ENCODE measurements at places on chromosomes 7 and 10.
A peak's percentile ranks its signal among the peaks of the same experiment; 100 is the strongest.

DNA sequence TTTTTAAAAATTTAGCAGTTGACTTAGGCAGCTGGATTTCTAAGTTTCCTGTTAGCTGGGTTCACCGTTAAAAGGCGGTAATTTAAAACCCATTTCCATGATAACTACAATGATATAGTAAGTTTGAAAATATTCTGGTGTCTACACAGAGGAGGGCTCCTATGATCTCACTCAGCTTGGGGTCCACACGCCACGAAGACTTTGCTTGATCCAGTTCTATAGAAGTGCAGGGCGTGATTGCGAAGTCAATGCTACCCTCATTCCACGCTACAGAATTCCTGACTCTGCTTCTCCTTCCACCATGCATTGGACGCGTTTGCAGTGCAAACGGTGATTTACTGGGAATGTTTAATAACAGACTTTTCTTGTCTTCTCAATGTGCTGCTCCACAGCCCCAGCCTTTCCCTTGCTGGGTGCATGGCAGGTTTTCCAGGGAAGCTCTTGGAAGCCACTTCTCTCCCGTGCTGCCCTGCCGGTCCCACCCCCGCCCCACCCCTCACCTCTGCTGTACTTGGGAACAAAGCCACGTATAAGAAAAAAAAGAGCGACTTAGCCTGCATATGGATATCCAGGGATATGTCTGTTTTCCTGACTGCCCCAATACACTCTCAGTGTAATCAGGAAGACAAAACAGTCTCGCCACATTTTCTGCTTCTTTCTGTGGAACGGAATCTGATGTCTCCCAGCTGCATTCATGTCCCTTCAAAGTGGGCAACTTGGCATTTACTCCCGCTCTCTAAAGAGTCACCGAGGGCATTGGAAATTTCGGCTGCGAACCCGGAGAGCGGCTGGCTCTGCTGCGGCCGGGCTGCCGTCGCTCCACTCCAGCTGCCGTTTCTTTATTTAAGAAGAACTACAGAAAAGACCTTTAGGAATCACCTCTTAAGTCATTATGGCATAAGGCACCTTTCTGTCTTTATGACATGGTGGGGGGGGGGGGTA, 434.4 kb upstream of the MGMT start:
- no peak for ATAC-seq

DNA sequence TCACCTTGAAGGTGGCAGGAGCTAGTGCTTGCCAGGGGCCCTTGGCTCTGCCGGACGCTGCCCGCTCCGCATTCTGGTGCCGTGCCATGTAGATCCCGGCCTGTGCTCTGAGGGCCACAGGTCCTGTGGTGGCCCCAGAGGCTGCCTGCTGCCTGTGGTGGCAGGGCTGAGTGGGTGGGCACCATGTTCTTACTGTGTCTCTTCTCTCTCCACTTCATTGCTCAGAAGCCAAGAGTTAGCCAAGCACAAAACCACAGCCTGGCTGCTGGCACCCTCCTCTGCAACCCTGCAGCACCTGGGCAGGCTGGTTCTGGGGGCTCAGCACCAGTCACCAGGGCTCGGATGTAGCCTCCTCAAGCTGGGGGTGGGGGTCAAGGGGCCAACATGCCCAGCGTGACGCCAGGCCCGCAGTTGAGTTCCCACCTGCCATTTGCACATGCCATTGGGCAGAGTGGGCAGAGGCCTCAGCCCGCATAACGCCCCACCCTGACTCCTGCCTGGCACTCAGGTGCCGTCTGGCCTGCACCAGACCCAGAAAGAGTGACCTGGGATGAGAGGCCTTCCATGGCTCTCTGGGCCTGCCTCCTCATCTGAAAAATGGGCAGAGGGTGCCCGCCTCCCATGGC, 16.3 kb downstream of the ZMIZ1 start:
- no peak for ATAC-seq

- ATAC-seq: no peak
These were observed 32.2 kb upstream of the NAMPT start for GRCh38 chr7:106316947-106317346.

DNA sequence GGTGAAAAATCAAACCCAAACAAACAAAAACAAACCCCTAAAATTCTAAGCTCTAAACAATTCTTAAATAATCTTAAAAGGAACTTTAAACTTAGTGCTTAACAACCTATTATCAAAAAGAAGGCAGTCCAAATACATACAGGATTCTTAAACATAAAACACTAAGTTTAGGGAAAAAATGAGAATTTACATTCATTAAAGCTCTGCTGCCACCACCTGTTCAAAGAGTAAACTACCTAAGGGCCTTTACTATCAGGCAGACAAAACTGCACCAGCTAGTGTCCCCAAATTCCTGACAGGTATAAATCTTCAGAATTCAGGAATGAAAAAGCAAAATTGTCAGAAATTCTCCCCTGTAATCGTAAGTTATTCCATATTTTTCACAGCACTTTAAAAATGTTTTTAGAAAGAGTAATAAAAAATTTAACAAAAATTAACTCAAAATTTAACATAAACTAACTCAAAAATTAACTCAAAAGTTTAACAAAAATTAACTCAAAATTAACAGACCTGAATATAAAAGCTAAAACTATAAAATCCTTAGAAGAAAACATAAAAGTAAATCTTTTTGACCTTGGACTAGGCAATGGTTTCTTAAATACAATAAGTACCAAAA, 55.1 kb downstream of the PDZD8 start:
- ATAC-seq: peak; percentile 76

DNA sequence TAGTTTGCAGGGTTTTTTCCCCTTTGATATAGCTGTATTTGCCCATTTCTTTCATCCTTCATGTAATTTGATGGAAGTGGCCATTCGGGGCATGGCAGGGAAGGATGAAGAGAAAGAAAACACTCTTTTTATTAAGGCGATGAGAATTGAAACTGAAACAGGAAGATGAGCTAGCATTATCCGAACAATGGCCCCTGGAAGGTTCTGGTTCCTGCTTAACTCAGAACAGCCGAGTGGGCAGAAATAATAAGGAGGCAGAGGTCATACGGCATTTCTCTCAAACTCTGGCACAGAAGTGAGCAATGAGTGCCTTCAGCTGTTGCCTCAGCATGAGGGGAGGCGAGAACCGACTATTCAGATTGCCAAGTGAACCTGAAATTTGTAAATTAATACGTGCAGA, 113.2 kb upstream of the MYO3A start:
- no peak for ATAC-seq

- no peak for ATAC-seq
These were observed 192.1 kb upstream of the PDE1C start for GRCh38 chr7:32262315-32262714.

DNA sequence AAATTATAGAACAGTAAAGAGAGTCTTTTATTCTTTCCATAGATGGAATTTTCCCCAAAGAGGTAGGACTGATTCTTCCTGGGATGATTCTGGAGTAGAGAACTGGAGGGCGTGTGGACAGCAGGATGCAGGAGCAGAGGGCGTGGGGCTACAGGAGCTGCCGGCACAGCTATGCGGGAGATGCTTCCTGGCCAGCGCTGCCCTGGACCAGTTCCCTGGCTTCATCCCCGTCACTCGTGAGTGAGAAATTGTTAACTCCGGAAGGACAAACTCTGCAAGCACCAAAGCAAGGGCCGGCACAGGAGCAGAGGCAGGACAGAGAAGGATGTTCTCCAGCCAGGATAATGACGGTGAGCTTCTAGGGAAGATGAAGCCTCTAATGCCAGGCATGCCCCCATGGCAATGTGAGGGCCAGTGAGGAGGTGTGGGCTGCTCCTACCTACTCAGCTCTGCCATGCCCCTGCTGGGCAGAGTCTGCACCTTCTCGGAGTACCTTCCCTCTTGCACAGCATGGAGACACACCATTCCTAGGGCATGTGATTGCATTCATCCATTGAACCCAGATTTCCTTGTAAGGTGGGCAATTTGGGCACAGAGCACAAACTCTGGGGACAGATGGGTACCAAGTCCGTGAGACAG, 760.9 kb upstream of the IGFBP3 start:
- ATAC-seq: peak; percentile 37

Measured in SK-N-SH treated with all-trans-retinoic acid at 6 μM for 48 hours (cell line).